ENCODE measurements at places on chromosomes 16 and 17. TPM values are rescaled to one million over a fixed set of nuclear protein-coding genes. Genes with fewer than 3 reads are reported as not detected.

DNA sequence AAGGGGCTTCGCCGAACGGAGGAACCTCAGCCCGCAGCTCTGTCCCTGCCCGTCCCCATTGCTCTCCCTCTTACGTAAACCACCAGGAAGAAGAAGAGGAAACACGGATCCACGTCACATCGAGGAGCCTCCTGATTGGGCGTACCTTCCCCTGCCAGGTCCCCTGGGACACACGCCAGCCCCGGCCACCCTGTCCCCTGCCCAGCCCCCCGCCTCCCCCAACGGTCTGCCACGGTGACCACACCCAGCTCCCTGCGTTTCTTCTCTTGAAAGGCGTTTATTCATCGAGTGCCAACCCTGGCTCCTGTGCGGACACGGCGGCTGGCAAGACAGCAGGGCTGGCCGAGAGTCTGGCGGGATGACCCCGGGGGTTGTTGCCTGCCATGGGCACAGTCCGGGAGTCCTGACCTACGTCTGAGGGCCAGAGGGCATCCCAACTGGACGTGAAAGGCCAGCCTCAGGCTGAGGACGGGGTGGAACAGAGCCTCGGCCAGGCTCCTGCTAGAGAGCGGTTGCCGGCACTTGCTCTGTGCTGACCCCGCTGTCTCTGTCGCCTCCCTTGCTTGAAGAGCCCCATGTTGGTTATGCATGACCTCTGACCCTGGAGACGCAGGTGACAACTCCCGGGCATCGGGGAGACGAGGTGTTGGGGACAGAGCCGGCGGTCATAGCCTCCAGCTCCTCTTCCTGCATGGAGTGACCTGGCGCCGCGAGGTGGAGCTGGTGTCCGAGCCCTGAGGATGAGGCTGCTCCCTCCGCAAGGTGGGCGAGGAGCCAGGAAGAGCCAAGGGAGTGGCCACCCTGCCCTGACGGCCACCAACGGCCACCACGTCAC, 40.5 kb upstream of the ACSF3 start:
- no peak overlapping the region for H3K4me3 ChIP-seq
- no peak for DNase-seq
- peaks cover 9% of the 10 kb centered on the region for H3K4me1 ChIP-seq
- H3K36me3 ChIP-seq: no peaks in the 10 kb centered on the region

GRCh38 chr17:81550830-81551457, 1.2 kb downstream of the FAAP100 start:
- peaks cover 29% of the 10 kb centered on the region for H3K4me1 ChIP-seq
- peaks cover 4% of the 10 kb centered on the region for H3K36me3 ChIP-seq
- DNase-seq: no peak
- peak overlapping the region; percentile 84 for H3K27ac ChIP-seq
- peak overlapping the region; percentile 95 for H3K4me3 ChIP-seq

GRCh38 chr16:74650966-74651567, 15.6 kb downstream of the RFWD3 start:
- DNase-seq: peak; percentile 6
- H3K4me3 ChIP-seq: no peak overlapping the region
- H3K27ac ChIP-seq: no peak overlapping the region
- no peaks in the 10 kb centered on the region for H3K27me3 ChIP-seq
- H3K36me3 ChIP-seq: peaks cover 6% of the 10 kb centered on the region

DNA sequence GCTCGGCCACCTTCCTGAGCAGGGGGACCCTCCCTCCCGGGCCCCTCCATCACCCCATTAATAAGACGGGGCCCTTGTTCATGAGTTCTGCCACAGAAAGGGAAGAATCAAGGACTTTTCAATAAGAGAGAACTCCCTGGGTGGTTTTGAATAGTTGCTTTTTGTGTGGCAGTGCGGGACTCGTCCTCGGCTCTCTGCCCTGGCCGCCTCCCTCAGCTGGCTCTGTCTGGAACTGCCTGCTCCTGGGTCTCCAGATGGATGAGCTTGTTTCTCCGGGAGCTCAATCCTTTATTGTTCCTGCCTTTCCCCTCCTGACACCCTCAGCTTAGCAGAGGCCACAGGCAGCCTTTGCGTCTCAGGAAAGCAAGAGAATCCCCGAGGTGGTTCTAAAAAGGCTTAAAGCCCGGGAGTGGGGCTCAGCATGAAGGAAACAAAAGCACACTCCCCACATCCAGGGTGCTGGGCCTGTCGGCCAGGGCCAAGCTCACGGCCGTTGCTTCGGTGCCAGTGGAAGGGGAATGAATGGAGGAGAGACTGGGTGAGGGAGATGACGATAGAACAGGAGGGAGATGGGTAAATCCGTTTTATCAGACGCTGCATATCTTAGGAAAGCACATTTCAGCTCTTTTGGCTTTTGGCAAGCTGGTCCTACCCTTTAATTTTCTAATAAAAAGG, 60.2 kb downstream of the RAI1 start:
- H3K27me3 ChIP-seq: no peaks in the 10 kb centered on the region
- peak overlapping the region; percentile 95 for H3K27ac ChIP-seq
- peak; percentile 57 for DNase-seq
- peaks cover 49% of the 10 kb centered on the region for H3K4me1 ChIP-seq

ZNRF1 gene
- total RNA-seq: 48.4 TPM

APOH gene
- total RNA-seq: not detected

- H3K27ac ChIP-seq: peak overlapping the region; percentile 77
- DNase-seq: no peak
- H3K4me3 ChIP-seq: no peak overlapping the region
- peaks cover 4% of the 10 kb centered on the region for H3K4me1 ChIP-seq
- no peaks in the 10 kb centered on the region for H3K27me3 ChIP-seq
- no peaks in the 10 kb centered on the region for H3K36me3 ChIP-seq
Observed at GRCh38 chr16:48091117-48091516, 64.7 kb downstream of the ABCC12 start.

GRCh38 chr17:74842146-74842598, 17.5 kb downstream of the GRIN2C start:
- H3K27ac ChIP-seq: no peak overlapping the region
- no peak for DNase-seq
- no peak overlapping the region for H3K4me3 ChIP-seq
- no peaks in the 10 kb centered on the region for H3K36me3 ChIP-seq

DNA sequence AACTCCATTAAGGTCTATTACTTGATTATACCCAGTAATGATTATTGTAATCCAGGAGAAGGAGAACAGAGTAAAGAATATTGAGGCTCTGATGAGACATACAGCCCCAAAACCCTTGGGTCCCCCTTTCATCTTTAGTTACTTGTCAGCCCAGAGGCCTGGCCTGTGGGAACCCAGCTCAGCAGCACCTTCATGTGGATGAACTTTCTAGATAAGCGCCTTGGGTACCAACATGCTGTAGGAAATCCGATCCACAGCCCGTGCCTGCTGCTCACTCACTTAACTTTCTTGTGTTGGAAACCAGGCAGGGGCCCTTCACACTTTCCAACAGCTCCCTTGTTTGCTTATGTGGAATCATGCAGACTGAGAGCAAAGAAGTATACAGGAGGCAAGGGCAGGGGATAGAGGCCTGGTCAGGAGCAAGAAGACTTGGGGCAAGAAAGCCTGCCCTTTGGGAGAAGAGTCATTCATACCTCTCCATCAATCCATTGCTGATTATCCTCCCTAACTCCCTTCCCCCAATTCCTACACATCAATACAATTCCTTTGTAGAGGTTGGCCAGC, 64.0 kb upstream of the SOX9 start:
- H3K27me3 ChIP-seq: no peaks in the 10 kb centered on the region
- H3K27ac ChIP-seq: no peak overlapping the region
- DNase-seq: no peak
- H3K4me1 ChIP-seq: peaks cover 8% of the 10 kb centered on the region
- no peak overlapping the region for H3K4me3 ChIP-seq

EXOC7 gene
- 205 TPM for total RNA-seq

VAT1L gene
- 5.2 TPM for total RNA-seq

KRT20 gene
- not detected for total RNA-seq
